ENCODE measurements at places on chromosomes 5 and 9.
A peak's percentile ranks its signal among the peaks of the same experiment; 100 is the strongest.

GRCh38 chr9:24939109-24939850 lies 393.6 kb upstream of the IZUMO3 start:
- no peak for DNase-seq

DNA sequence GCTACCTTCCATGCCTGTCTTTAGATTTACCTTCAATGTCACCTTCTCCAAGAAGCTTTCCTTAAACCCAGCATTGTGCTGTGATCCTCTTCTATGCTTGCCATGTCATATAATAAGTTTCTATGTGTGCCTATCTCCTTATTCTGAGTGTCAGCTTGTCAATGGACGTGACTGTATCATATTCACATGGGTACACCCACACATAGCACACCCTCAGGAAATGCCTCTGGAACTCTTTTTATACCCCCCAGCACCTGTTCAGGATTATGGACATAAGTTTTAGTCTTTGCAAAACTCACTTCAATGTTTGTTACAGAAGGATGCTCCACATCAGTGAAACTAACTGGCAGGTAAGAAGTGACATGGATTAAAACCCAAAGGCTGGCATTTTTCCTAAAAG lies 7.4 kb downstream of the GAS1 start:
- DNase-seq, result no peak

DNA sequence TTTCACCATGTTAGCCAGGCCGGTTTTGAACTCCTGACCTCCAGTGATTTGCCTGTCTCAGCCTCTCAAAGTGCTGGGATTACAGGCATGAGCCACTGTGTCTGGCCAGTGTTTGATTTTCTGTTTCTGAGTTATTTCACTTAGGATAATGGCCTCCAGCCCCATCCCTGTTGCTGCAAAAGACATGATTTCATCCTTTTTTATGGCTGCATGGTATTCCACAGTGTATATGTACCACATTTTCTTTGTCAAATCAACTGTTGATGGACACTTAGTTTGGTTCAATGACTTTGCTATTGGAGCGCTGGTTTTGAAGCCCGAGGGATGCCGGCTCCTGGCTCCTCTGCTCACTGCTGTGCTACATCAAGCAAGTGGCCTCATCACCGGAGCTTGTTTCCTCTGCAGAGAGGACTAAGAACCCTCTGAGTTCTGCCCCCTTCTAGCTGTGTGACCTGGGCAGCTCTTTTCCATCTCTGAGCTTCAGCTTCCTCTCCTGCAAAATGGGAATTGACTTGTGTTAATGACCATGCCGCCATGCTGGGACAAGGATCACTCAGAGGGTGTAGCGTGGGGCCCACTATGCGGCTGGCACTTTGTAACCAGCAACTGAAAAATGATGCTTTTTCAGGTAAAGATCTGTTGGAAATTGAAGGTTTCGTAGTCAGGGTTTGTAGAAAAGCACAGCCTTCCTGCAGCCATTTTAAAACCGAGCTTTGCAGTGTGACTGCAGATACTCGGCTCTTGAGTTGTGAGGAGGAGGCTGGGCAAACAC lies 4.6 kb upstream of the NEURL1B start:
- no peak for DNase-seq

GRCh38 chr5:68027519-68027918 lies 188.0 kb upstream of the PIK3R1 start:
- DNase-seq, result peak; percentile 38

DNA sequence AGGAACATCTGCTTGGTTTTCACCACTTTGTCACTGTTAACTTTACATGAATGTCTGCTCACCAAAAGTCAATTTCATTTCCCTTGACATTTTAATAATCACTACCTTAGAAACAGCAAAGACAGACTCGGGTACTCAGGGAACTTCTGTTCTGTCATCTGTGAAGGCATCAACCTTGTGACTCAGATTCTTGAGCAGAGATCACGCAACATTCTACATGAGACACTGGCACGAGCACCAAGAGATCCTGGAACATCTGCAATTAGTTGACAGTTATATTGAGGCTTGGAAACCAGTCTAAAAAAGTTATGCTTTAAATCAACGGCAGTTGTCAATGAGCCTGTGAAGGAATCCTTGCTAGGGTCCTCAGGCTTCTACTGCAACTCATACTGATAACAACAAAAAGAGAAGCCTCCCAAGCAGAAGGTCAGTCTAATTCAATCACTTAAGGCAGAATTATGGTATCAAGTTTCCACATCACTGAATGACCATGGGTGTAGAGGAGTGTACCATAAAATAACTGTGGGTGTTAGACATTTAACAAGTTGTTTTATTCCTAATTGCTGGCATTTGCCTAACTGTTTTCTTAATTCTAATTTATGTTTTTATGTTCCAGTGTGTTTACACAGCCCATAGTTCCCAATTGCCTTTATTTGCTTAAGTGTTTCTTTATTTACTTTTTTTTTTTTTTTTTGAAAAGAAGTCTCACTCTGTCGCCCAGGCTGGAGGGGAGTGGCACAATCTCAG lies 3.3 kb upstream of the PBX3 start:
- no peak for DNase-seq

GRCh38 chr9:27629425-27629824 lies 56.1 kb upstream of the C9orf72 start:
- no peak for DNase-seq

- no peak for DNase-seq
Observed at GRCh38 chr5:115961381-115962238, 665 bp upstream of the LVRN start.

GRCh38 chr5:458547-459353 lies 15.8 kb downstream of the EXOC3 start:
- no peak for DNase-seq

DNA sequence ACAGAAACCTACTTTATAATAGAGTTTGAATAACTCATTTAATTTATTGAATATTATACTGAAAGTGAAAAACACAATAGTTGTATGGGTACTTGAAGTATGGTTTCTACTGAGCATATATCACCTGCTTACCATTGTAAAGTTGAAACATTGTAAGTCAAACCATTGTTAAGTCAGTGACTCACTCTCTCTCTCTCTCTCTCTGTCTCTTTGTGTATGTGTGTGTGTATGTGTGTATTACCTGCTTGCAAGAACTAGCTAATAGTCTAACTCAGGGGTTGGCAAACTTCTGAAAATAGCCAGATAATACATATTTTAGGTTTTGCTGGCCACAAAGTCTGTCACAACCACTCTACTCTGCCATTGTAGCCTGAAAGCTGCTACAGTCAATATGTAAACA lies 564.3 kb upstream of the ZNF608 start:
- DNase-seq, result no peak

DNA sequence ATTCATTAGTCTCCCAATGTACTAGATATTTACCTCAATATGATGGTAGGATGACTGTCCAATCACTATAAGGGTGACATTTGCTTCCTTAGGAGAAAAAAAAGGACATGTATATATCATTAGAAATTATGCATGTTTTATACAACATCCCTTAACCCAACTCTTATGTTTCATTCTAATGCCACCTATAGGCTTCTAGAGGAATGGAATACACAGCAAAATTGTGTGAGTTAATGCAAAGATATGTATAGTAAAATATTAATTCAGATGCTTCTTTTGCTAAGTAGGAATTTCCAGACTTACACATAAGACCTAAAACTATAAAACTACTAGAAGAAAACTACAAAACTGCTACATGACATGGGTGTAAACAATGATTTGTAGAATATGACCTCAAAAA lies 3.5 kb downstream of the PRXL2C start:
- DNase-seq, result no peak

DNA sequence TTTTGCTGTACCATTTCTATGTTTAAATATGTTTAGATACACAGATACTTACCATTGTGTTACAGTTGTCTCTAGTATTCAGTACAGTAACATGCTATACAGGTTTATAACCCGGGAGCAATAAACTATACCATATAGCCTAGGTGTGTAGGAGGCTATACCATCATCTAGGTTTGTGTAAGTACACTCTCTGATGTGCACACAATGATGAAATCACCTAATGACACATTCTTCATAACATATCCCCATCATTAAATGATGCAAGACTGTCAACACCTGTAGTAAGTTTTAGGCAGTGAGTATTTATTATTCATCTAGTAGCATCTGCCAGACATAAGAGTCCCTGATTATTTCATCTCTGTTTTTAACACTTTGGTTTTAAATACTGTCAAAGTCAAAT lies 7.3 kb upstream of the DHFR start:
- DNase-seq, result no peak

DNA sequence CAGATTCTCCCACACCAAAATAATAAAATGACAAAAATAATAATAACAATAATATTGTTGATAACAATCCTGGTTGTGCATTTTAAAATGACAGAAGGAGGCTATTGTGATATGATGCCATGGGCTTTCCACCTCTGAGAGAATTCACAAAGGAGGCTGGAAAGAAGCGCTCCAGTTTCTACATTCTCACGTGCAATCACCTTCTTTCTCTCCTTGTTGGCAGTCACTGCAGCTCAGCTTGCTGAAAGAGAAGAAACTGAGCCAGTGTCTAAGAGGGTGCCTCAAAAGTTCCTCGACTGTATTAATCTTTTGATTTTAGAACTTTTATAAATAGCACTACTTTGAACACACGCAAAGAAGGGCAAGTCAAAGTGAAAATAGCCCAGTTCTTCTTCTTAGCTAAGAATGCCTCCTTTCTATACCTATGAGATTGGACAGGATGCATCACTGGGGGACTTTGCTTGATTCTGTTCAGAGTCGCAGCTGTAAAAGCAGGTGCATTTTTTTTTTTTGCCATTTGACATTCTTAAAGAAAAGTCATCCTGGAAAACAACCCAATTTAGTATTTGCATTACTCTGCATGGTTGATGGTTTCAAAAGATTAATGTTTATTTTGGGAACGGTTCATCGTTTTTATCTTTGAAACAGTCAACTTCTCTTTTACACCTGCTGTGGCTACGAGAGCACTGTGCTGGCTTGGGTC lies 12.4 kb upstream of the SUB1 start:
- no peak for DNase-seq

- DNase-seq, result no peak
Observed at GRCh38 chr9:109487247-109487646, 10.9 kb downstream of the PTPN3 start.

DNA sequence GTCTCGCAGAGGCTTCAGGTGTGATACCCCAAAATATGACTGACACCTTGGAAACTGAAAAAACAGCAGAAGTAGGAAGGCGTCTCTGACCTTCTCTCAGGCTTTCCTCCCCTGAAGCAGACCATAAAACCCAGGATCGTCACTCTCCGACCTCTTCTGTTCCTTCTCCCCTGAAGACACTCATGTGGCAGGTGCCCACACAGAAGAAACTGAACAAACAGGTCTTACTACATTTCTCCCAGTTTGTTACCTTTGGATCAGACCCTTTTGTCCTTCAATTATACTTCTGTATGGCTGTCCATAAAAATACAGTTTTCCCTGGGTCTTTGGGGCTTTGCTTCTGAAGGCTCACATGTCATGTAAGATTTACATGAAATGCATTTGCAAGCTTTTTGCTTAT lies 10.3 kb upstream of the PRUNE2 start:
- no peak for DNase-seq

DNA sequence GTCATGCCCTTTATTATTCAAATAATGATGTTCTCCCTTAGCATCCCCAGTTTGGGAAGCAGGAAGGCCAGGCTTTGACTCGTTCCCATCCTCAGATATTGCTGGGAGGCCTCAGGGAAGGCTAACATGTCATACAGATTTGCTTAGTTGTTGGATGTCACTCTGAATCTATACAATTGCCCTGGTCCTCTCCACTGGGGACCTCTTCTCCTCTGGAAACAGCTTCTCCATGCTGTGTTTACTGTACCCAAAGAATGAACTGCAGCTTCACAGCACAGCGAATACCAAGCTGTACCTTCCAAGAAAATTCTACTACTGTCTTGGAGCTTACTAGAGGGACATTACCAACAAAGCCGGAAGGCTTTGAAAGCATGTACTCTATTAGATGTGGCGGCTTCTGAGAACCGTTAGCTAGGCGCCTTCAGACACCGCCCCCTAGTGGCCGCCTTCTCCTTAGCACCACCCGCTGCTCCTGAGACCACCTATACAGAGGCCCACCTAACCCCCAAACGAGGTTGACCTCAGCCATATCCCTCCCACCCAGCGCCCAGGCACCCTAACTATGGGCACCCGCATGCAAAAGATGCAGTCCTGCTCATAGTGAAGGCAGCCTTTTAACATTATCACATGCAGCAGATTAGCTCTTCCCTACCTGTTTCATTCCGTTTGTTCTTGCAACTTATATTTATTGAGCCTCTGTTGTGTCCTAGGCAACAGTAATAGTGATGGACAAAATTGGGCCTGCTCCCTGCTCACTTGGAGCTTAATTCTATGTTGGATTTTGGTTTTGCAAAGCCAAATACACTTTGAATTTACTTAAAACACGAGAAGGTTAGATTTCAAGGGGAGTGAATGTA lies 34.9 kb upstream of the FOXI1 start:
- DNase-seq, result peak; percentile 29

DNA sequence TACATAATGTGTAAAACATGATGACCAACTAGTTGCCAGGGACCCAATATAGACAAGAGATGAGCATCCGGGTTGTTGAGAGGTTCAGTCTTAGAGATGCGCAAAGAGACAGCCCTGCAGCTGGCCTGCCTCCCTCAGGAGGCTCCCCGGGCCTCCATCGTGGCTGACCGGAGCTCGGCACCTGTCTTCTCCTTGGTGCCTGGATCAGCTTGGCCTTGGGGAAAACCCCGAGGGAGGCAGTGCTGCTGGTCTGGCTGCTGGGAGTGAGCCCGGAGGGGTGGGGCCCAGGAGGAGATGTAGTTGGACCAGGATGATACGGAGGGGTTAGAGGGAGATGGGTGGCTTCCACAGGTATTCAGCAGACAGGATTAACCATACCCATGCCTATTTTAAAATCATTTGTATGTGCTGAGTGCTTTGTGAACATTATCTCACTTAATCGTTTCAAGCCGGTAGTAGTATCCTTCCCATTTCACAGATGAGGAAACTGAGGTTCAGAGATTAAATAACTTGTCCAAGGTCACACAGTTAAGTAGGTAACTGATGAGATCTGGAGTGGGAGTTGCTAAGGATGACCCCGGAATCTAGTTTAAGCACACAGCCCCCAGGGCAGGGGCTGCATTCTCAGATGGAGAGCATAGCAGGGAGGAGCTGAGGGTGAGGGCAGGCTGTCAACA lies 173.8 kb downstream of the COL23A1 start:
- no peak for DNase-seq
